ENCODE measurements at places on chromosomes 2 and 18.

GRCh38 chr2:213216461-213216860, 65.0 kb upstream of the IKZF2 start:
- DNase-seq: no peak

- DNase-seq: no peak
These were observed 348.4 kb upstream of the REG3G start for GRCh38 chr2:78676921-78677696.

- DNase-seq: no peak
These were observed 228.4 kb upstream of the SLC39A10 start for GRCh38 chr2:195428673-195429072.

DNA sequence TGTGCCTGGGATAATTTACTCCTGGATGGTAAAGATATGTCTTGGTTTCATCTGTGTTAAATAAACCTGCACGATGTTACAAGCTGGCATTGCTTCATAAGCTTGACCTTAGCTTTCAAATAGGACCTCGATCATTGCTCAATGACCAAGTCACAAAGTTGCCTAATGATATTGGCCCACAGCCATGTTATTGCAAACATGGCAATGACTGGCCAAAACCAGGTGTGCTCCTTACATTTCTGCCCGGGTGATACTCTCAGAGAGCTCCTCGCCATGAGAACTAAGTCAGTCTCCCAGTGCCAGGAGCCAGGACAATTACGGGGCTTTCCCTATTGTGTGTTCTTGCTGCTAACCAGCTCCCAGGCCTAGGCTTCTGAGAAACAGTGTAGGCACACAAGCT, 72.5 kb upstream of the CYP1B1 start:
- DNase-seq: no peak

DNA sequence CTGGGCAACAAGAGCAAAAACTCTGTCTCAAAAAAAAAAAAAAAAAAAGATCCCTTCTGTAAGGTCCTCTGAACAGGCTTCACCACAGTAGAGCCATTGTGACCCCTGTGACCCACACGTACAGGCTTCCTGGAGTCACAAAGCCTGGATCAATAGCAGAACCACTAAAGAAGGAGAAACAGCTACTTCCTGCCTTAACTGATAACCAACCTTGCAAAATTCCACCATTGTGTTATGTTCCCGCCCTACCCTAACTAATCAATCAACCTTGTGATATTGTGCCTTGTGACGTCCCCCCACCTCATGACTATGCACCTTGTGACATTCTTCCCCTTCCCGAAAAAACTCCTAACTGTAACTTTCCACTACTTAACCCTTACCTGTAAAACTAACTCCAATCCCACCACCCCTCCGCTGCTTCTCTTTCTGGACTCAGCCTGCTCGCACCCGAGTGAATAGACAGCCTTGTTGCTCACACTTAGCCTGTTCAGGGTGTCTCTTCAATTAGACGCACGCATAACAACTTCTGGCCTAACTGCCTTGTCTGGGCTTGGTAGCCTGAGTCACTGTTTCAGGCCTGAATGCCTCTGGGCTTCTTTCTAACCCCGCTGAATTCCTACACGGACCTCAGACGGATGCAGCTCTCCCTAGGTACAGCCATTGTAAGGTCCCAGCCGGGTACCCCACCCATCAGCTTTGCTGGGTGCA, 13.9 kb downstream of the SCYGR8 start:
- DNase-seq: no peak

DNA sequence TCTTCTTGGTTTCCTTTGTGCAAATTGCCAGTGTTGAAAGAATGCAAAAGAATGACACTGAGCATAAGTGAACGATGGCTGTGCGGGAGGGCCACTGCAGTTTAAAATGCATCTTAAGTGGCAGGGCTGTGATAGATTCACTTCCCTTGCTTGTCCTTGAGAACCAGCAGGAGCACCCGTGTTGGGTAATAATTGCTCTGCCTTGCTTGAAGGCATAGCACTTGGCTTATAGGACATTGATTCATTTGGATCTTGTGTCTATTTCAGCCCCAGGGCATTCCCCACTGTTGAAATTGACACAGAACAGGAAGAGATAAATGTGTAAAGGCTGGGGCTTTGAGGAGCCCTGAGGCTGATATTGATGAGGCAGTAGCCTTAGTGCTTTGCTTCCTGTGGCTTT, 1003.7 kb upstream of the GYPC start:
- no peak for DNase-seq

DNA sequence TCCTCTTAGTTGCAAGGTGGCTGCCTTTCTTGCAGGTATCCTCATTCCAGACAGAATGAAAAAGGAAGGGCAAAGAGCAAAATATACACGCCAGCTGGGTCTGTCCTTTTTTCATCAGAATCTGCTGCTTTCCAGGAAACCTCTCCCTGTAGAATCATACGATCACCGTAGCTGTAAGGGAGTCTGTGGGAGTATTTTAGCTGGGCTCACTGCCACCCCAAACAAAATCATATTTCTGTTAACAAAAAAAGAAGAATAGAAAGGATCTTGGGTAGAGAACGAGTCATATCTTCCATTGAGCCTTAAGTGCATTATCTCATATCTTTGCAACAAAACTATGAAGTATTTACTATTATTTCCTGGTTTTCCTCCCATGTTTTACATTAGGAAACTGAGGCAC, 15.0 kb upstream of the TANC1 start:
- no peak for DNase-seq
